ENCODE measurements at places on chromosomes 1 and 21.

- DNase-seq = no peak
Measured at GRCh38 chr1:155174324-155175280, 953 bp downstream of the TRIM46 start.

DNA sequence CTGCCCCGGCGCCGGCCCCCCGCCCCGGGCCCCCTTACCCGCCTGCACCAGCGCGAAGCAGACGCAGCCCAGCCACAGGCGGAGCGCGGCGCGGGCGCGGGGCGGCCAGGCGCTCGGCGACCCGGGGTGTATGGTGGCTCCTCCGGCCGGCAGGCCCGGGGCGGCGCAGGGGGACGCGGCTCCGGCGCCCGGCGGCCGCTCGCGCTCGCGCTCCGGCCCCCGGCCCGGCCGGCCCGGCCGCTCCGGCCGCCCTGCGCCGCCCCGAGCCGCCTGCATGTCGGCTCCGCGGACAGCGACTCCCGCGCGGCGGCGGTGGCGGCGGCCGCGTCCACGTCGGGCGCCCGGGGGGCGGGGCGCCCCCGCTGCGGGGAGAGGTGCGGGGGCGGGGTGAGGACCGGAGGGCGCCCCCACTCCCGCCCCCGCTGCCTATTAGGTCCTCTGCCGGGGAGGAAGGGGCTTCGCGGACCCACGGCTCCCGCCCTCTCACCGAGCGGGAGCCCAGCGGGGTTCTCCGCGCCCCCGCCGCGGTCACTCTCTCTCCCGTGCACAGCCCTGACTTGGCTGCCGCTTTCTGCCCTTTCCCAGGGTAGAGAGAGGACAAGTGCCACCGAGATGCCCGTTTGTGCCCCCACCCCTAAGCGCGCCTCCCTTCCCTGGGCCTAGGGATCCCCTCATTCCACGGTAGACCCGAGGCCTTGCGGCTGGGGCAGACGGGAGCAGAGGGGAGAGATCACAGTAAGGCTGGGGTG, at the start of gene FNDC5:
FNDC5 (minus strand) TSS at position 298 of the 749 bp plus-strand sequence.
- DNase-seq = no peak

DNA sequence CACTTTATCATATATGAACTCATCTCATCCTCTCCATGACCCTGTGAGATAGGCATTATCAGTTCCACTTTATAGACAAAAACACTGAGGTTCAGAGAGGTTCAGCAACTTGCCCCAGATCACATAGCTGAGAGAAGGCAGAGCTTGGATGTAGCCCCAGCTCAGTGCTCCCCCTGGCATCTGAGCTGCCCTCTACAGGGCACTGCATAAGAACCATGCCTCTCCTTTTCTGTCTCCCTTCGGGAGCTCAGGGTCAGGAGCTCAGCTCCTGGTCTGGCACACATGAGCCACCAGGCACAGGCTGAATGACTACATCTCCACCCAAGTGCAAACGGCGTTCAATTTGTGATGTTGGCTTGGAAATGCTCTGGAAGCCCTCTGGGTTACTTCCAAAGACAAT, 16.9 kb downstream of the RAB7B start:
- no peak for DNase-seq

DNA sequence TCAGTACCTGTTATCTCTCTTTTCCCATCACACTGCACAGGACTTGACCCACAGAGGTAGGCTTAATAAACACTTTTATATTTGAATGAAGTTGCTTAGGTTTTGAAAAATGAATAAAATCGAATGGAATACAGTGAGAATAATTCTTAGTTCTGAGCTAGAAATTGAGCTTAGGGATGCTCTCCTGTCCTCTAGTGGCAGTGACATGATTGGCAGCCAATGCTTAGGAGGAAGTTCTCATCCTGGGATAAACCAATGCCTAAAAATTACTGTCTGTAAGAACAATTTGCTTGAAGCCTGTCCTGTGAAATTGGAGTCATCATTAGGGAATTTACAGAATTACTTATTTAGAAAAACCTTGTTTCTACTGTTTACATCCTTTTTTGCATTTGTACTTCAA, 21.3 kb upstream of the CYP4X1 start:
- no peak for DNase-seq

GRCh38 chr1:218493986-218494385, 148.8 kb downstream of the TGFB2 start:
- DNase-seq = no peak

DNA sequence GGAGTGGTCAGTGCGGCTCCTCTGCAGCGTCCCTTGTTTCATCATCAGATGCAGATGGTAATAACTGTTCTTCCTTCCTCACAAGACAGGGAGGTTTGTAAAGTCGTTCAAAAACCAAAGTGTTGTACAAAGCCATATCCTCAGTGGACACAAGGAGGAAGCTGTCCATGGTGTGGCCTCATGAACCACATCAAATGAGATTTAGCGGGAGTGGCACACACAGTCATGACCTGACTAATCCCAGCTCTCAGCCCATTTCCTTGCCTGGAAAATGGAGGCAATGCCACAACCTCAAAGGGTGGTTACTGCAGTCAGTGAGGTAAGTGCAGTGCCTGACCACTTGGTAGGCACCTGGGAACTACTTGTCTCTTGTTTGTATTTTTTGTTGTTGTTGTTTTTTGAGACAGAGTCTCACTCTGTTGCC, 13.4 kb downstream of the ENTREP3 start:
- DNase-seq = no peak

- no peak for DNase-seq
Measured at GRCh38 chr1:1179983-1180861, 6.5 kb downstream of the TTLL10 start.

- no peak for DNase-seq
Measured at GRCh38 chr21:44550807-44551206, 498 bp downstream of the KRTAP10-2 start.

DNA sequence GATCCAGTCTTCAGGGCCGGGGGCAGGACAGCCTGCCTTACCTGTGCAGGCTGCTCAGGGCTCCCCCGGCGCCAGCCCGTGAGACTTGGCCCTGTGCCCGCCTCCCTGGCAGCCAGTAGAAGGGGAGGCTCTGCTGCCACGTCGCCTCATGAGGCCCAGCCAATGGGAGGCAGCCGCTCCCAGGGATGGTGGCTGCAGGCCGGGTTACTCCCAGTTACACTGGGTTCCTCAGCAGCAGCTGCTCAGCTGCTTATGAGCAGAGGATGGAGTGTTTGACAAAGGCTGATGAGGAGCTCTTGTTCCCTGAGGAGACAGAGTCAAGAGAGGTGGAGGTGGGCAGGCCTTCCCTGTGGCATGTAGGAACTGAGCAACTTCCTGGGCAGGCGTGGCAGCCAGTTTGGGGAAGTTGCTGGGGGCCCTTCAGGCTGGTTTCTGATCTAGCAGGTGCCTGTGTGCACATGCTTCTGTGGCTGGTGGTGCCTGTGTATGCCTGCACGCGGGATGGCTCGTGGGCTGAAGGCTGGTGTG, 5.5 kb downstream of the MFSD2A start:
- DNase-seq = no peak

DNA sequence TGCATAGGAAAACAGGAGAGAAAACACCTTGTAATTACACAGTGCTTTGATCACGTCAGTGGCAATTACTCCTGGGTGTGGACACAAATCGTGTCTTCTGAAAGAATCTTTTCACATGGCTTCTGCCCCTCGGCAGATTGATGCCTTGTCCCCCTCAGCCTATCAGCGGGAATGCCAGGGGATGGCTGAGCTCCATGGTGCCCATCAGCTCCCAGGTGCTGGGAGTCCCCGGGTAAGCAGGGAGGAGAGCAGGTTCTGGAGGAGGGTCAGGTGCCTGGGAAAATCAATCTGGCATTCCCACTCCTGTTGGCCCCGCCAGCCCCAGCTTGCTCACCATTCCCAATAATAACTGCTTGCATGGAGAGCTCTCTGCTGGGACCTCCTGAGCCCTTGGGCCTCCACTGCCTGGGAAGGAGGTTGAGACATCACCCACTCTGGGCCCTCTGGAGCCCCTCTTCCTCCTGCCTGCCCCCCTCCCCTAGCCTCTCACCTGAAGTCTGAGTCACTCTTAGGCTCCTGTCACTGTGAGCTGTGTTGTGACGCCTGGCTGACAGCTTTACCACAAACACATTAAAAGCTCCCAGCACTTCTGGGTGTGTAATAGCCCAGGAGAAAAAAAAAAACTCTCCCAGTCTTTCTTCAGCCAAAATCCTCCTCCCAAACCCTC, 4.9 kb downstream of the CAMK2N1 start:
- no peak for DNase-seq

GRCh38 chr1:224769452-224770335, 153.6 kb downstream of the CNIH3 start:
- DNase-seq = no peak
